ENCODE measurements at places on chromosomes 1 and 21.

DNA sequence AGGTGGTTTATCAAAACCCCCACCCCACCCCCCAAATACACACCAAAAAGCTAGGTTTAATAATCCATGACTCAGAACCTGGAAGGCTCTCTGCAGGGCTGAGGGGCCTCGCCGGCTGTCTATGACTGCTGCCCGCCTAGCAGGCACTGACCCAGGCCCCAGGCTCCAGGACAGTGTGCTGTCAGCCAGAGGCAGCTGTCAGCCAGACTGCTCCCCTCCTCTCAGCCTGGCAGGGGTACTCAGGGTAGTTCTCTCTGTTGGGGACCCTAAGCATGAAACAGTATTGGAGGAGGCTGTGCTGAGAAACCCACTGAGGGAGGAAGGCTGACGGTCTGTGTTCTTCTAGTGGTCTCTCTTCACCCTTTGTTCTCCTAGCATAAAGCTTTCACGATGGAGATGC lies 90.3 kb downstream of the CCDC185 start:
- no peak for DNase-seq

DNA sequence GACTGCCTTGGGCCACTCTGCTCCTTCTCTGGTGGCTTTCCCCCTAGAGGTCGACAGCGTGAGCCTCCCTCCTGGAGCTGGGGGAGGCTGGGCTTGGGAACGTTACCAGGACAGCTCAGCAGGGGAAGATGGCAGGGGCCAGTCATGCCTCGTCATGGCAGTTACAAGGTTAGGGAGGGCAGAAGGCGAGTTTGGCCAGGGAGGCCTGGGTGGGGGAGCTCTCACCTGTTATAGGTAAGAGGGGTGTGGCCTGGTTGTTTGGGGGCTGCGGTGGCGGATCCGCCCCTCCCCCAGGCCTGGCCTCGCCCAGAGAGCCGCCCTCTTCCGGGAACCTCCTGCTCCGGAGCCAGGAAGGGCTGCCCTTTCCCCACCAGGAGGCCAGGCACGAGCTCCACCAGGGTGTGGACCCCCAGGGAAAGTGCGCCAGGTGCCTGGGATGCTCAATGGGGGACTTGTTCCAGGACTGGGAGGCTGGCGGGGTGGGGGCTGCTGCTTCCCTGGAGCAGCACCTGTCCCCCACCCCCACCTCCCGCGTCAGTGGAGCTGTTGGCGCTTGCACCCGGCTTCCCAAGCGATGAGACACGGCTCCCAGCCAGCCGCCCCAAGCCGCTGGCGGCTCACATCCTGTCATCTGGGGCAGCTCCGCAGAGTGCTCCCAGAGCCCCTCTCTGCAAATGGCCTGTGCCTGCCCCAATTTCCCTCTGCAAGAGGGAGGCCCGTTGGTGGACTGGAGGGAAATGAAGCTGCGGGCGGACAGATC lies 23.6 kb upstream of the PKP1 start:
- DNase-seq, result no peak

DNA sequence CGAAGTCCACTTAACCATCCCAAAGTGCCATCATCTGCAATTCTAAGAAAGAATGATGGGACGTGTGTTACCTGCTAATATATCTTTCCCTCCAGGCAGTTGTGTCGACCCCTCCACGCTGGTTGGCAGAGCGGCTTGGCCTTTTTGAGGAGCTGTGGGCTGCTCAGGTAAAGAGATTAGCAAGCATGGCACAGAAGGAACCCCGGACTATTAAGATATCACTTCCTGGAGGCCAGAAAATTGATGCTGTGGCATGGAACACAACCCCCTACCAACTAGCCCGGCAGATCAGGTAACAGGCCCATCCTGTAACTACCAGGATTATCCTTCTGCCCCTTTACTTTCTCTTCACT lies 520 bp downstream of the TARS2 start:
- no peak for DNase-seq

DNA sequence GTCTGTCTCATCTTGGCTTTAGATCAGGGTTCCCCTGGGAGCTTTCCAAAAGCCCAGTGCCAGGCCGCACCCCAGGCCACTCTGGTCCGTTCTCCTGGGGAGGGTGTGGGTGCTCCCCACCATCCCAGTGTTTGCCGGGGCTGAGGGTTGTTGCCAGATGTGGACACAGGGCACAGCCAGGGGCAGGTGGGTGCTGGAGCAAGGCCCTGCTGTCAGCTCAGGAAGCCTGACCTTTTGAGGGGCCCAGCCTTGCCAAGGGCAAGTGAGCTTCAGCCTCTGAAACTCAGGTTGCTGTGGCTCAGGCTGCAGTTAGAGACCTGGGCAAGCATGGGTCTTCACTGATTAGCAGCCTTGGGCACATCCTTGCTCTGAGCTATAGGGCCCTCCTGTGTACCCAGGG lies 22.8 kb upstream of the ZBTB21 start:
- DNase-seq, result no peak

GRCh38 chr1:229108598-229109201 lies 162.2 kb upstream of the RAB4A start:
- no peak for DNase-seq

Data from activated CD4-positive, alpha-beta T cell treated with anti-CD3 and anti-CD28 coated beads, Interleukin-2, amount 50 U/mL, for 4 hours (primary cell).